ENCODE measurements at places on chromosomes 7 and 10. TPM values are rescaled to one million over a fixed set of nuclear protein-coding genes. Genes with fewer than 3 reads are reported as not detected.
A peak's percentile ranks its signal among the peaks of the same experiment; 100 is the strongest.

OR2A5 gene
- not detected for total RNA-seq

TMEM254 gene
- total RNA-seq: 46.8 TPM

MDFIC gene
- 23.2 TPM for total RNA-seq

ELMO1 gene
- total RNA-seq: 4.0 TPM

EPHA1 gene
- 79.0 TPM for total RNA-seq

LEP gene
- total RNA-seq: 0.12 TPM

ZNF107 gene
- total RNA-seq: 2.3 TPM

ARMC3 gene
- not detected for total RNA-seq

EPO gene
- not detected for total RNA-seq

MBL2 gene
- not detected for total RNA-seq

DNA sequence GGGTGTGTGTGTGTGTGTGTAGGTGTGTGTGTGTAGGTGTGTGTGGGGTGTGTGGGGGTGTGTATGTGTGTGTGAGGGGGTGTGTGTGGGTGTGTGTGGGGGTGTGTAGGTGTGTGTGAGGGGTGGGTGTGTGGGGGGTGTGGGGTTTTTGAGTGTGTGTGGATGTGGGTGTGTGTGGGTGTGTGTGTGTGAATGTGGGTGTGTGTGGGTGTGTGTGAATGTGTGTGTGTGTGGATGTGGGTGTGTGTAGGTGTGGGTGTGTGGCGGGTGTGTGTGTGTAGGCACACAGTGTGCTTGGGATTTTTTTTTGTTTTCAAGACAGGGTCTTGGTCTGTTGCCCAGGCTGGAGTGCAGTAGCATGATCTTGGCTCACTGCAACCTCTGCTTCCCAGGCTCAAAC lies 36.8 kb upstream of the TCF7L2 start:
- ATAC-seq: no peak

GRCh38 chr7:88927-89231 lies 103.5 kb upstream of the FAM20C start:
- peak; percentile 28 for ATAC-seq

- ATAC-seq: no peak
Observed at GRCh38 chr10:120184547-120185337, 272.3 kb upstream of the PLPP4 start.

DNA sequence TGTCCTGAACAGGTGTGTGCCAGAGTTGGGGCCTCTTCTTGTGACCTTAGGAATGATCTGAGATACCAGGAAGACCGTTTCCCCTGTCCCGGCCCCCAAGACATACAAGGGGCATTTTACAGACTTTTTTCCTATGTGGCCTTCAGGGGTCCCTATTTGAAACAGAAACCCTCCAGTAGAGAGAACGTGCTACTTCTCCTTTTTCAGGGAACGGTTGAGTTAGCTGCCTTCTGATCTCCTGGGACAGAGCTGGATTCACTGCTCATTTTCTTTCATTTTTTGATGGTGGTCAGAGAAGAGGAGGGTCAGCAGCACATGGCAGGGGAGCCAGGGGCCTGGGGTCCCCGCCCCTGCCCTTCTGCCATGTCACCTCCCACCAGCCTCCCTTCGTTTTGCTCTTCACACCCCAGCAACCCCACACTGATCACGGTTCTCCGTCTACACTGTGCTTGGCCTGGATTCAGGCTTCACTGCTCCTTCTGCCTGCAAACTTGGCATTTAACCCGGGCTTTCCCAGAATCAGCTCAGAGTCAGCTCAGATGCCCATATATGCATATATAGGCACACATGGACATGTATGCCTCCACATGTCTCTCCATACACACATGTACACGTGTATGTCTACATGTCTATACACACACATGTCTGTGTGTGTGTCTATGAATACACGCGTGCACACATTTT lies 138.1 kb upstream of the BTBD16 start:
- ATAC-seq: no peak

- no peak for ATAC-seq
Observed at GRCh38 chr7:432933-433332, 86.7 kb downstream of the PDGFA start.

- ATAC-seq: no peak
Observed at GRCh38 chr7:95473276-95473985, 12.3 kb upstream of the ASB4 start.

- no peak for ATAC-seq
Observed at GRCh38 chr10:15369256-15370211, 1.6 kb downstream of the FAM171A1 start.

DNA sequence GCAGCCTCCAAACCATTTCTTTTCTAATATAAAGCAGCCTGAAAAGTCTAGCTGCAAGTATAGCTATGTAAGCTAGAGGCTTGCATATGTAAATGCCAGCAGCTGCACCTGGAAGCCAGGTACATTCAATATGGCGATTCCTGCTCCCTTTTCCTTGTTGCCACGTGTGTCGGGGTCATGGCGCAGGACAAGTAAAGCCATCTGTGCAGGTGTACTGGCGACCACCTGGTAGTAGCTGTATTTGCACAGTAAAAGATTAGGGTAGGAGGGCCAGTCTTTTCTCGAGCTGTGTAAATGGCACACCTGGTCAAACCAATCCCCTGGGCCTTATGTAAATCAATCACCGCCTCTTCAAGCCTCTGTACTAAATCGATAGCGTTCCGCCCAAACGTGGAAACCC lies 484.5 kb downstream of the MAGI2 start:
- ATAC-seq: no peak

DNA sequence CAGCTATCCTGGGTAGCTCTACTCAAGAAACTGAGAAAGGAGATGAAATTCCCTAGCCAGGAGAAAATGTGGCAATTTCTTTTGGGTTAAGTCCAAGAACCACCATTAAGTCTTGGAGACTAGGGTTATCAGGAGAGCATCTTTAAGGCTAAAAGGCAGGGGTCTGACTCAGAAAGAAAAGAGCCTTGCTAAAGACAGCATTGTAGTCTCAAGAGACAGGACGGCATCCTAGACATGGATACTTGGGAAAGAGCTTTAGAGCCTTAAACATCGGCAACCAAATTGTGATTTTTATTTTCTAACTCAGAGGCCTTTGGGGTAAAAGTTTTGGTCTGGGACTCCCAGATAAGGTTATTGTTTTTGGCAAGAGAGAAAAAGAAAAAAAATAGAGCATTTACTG lies 83.1 kb downstream of the FAS start:
- ATAC-seq: no peak

DNA sequence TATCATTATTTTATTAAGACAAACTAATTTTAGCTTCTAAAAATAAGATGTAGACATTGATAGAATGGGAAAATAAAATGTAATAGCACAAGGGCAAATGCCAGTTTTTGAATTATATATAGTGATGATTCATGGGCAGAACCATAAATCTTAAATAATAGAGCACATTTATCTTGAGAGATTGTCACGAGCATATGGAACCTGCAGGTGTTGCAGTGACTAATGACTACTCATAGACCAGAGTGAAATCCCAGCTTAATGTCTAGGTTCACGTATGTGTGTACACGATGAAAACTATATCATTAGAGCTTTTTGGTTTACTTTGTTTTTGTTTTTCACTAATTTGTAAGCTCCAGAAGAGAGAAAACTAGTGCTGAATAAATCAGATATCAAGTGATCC lies 150.2 kb upstream of the CACNA2D1 start:
- ATAC-seq: peak; percentile 89

DNA sequence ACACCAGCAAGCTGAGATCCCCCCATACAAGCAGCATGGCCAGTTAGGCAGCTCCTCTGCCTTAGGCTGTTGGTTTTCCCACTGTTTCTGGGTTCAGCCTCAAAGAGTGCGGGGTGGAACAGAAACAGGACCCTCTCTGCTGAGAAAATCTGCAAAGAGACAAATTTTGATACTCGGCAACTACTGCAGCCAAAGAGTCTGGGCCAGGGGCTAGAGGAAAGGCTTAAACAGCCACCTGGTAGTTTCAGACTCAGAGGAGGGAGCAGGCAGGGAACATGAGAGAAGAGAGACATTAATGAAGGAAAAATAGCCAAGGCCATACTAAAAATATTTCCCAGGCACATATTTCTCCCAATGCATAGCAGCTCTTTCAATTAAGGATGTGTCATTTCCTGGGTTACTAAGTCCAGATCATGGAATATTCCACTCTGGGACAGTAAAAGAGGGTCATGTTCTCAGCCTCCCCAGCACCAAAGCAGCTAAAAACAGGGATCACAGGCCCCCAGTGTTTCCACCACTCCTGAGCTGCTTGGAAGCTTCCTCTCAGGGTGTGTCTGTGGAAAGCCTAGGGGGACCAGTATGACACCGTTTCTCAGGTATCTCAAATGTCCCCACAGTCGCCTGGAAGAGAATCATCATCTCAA lies 29.8 kb downstream of the PDLIM1 start:
- ATAC-seq: no peak

DNA sequence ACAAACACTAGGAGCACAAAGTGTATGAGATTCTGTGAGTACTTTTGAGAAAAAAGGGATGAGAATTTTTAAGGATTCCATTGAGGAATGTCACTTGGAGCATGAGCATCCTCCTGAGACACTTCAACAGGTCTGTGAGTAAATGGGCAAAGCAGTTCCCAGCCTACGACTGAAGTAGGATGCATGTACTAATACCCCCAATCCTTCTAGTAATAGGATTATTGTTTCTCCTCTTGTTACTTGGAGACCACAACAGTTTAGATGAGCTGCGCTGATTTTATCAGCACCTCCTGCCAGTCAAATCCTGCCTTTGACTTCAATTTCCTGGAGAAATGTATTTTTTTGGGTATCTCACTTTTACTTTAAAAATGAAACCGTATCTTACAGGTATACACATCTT lies 820 bp downstream of the BBS9 start:
- ATAC-seq: no peak

GRCh38 chr7:48074204-48074654 lies 14.8 kb upstream of the UPP1 start:
- no peak for ATAC-seq

- ATAC-seq: no peak
Observed at GRCh38 chr10:71241114-71241829, 28.9 kb downstream of the UNC5B start.

DNA sequence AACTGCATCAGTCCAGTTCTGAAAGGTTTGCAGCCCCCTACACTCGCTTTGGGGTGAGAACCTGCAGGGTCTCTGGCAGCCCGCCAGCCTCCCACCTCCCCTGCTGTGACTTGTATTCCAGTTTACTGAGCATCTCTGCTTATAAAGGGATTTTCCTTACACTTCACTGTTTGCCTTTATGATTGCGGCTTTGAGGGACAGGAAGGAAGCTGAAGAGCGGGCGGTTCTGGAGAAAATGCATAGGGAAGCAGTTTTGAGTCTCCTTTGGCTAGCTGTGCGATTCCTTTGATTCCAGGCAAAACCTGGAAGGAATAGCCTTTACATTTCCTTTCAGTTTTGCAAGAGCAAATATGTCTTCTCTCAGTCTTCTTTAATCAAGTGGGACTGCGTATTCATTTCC lies 65.0 kb upstream of the TRIM8 start:
- no peak for ATAC-seq

GRCh38 chr7:158315881-158316280 lies 271.7 kb downstream of the PTPRN2 start:
- no peak for ATAC-seq

DNA sequence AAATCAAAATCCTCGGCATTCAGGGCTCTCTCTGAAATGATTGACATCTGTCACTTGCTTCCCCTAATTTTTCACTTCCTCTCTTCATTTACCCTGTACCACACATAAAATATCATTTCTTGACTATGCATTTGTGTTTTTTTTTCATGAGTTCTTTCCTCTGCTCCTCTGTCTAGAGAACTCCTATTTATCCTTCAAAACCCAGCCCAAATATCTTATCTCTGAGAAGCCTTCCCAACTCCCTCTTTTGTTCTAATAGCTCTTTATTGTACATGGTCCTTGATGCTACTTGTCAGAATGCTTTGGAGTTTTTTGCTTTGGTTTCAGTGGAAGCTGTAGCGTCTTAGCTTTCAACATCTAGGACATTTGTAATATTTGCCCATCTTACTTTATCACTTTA lies 190.2 kb upstream of the CTBP2 start:
- ATAC-seq: no peak

DNA sequence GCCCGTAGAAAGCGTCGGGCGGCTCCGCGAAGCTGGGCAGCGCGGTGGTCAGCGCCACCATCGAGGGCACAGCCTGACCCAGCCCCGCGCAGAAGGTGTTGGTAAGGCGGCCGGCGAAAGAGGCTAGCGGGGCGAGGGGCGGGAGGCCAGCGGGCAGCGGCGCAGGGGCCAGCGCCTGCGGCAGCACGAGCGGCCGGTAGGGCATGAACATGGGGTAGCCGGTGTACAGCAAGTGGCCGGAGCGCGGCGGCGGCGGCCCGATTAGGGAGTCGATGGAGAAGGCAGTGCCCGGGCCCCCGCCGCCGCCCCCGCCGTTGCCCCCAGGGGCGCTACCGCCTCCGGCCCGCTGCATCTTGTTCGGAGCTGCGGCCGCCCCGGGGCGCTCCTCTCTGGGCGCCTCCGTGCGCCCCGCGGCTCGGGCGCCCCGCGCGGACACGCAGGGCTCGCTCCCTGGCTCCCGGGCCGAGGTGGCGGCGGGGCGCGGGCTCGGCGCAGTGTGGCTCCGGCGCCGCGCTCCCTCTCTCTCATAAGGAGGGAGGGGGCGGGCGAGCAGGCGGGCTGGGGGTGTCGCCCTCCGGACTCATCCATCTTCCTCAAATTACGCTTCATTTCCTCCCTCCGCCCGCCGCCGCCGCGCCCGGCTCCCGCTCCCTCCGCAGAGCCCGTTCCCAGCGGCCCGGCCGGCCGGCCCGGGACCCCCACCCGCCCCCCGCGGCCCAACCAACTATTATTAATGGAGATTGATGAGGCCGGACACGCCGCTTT lies at the start of gene GBX1:
TSS of gene GBX1 (minus strand) at position 498 of the 765 bp plus-strand sequence. CDS start at position 352, 146 bp downstream.
- ATAC-seq: peak; percentile 53

GRCh38 chr10:34758447-34758996 lies 56.6 kb downstream of the PARD3 start:
- peak; percentile 89 for ATAC-seq

- ATAC-seq: no peak
Observed at GRCh38 chr10:58280477-58280876, 11.5 kb downstream of the CISD1 start.

DNA sequence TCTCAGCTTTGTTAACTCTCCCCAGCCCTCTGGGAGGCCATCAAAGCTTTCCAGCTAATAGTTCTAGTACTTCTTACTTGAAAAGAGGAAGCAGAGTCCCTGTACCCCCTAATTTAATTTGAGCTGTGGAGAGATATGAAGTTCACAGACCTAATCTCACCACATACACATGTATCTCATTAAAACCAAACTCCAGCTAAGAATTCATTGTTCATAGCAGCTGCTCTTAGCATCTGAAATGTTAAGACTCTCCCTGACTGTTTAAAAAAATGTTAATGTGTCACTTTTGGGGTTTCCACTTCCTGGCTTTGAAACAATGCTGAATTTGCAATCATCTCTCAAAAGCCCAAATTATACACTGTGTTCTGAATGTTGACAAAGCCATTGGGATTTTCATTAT lies 16.2 kb upstream of the MRC1 start:
- ATAC-seq: no peak

DNA sequence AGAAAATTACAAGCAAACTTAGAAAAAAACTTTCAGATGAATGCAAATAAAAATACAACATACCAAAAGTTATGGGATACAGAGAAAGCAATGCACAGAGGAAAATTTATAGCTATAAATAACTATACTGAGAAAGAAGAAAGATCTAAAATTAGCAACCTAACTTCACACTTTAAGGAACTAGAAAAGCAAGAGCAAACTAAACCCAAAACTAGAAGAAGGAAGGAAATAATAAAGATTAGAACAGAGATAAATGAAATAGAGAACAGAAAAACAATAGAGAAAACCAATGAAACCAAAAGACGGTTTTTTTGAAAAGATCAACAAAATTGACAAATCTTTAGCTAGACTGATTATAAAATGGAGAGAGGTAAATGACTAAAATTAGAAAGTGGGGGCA lies 9.6 kb upstream of the STRA8 start:
- no peak for ATAC-seq

- ATAC-seq: no peak
Observed at GRCh38 chr7:12423355-12423996, 19.8 kb upstream of the VWDE start.

GRCh38 chr10:10132009-10132408 lies 885.7 kb upstream of the CELF2 start:
- no peak for ATAC-seq

Data from esophagus mucosa (tissue), 1 donor.